NCI-H2081 (cell line): ENCODE measurements at places on chromosomes 16 and 17.

DNA sequence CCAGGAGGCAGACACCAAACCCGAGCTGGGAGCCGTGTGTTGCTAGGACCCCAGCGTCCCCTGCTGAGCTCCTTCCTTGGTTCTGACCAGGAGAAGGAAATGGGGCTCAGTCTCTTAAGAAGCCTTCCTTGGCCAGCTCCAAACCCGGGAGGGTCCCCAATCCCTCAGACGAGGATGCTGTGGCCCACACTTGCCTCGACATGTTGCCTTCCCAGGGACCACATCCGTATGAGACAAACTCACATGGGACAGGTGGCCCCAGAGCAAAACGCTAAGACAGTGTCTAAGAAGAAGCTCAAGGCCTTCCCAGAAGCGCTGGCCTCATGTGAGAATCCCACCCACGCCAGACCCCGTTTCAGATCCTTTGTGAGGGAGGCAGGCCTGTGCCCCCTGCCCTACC lies 19.8 kb downstream of the LGALS9 start:
- DNase-seq, result no peak

DNA sequence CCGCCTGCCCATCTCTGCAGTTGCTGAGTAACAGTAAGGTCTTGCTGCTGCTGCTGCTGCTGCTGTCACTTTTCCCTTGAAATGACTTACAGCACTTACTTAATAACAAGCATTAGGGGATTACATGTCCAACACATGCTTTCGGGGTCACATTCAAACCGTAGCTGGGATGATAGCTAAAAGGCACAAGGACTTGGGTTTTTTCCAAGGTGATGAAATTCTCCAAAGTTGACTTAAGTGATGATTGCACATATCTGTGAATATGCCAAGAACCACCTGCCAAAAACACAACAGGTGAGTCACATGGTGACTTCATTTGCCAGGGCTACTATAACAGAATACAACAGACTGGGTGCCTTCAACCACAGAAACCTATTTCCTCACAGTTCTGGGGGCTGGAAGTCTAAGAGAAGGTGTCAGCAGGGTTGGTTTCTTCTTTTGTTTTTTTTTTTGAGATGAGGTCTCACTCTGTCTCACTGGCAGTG lies 121.9 kb upstream of the TNRC6C start:
- no peak for DNase-seq

DNA sequence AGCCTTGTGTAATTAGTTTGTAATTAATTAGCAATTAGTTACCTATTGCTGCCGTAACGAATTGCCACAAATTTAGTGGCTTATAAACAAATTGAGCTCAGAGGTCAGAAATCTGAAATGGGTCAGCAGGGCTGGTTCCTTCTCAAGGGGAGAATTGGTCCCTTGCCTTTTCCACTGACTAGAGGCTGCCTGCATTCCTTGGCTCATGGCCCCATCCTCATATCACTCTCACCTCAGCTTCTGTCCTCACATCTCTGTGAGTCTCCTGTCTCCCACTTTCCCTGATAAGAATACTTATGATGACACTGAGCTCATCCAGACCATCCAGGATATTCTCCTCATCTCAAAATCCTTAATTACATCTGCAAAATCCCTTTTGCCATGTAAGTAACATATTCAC lies 31.0 kb upstream of the NGFR start:
- no peak for DNase-seq

GRCh38 chr16:50368410-50369132 lies at the start of gene BRD7:
Gene BRD7, minus strand, starts transcription at chr16:50368988. Its CDS starts 214 bp downstream, at chr16:50368774.
- DNase-seq, result peak; percentile 57

- DNase-seq, result no peak
These were observed 892 bp downstream of the RBFOX3 start for GRCh38 chr17:79609673-79610645.

- no peak for DNase-seq
These were observed 88.9 kb upstream of the ATF7IP2 start for GRCh38 chr16:10296956-10297340.

GRCh38 chr16:19715566-19715965 lies 2.5 kb downstream of the KNOP1 start:
- DNase-seq, result no peak

DNA sequence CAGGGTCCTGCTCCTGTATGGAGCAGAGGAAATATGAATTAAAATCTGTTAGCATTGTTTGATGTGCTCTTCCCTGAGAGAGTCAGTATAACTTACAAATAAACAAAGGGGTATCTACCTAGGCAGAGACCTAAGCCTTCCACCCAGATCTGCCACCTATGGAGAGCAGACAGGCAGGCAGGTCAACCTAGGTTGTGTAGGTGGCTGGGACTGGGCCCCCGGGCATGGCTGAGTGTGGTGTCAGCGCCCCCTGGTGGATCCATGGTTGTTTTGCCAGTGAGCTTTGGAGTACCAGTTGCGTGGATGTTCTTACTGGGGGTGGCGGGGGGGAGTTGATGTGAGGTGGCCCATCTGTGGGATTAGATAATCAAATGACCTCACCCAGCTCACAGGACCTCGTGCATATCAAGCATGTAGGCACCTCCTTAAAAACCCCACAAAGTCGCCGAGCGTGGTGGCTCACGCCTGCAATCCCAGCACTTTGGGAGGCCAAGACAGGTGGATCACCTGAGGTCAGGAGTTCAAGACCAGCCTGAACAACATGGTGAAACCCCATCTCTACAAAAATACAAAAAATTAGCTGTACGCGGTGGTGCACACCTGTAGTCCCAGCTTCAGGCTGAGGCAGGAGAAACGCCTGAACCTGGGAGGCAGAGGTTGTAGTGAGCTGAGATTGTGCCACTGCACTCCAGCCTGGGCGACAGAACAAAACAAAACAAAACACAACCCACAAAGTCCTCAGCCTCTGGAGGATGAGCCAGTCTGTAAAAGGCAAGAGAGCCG lies 17.6 kb downstream of the DUS2 start:
- DNase-seq, result peak; percentile 47

- no peak for DNase-seq
These were observed 125.2 kb upstream of the CDC42EP4 start for GRCh38 chr17:73436954-73437353.

GRCh38 chr16:20089246-20089965 lies 15.7 kb upstream of the GPR139 start:
- DNase-seq, result no peak

- no peak for DNase-seq
These were observed 6.1 kb downstream of the GAST start for GRCh38 chr17:41718287-41718645.

GRCh38 chr17:57086069-57086930 lies 1.3 kb downstream of the AKAP1 start:
- peak; percentile 70 for DNase-seq

DNA sequence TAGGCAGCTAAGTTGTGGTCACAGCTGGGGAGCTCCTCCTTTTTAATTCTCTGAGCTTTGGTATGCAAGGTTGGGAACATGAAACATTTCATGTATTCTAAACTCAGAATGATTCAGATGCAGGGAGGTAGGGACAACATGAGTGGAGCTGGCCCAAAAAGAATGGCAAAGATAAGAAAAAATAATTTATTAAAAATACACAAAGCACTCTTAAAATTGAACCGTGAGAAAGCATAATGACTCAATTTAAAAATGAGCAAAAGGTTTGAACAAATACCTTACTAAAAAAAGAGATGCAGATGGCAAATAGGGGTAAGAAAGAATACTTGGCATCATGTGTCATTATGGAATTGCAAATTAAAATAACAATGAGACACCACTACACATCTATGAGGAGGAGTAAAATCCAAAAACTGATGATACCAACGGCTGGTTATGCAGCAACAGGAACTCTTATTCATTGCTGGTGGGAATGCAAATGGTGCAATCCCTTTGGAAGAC lies 175.6 kb upstream of the IRX3 start:
- DNase-seq, result no peak

DNA sequence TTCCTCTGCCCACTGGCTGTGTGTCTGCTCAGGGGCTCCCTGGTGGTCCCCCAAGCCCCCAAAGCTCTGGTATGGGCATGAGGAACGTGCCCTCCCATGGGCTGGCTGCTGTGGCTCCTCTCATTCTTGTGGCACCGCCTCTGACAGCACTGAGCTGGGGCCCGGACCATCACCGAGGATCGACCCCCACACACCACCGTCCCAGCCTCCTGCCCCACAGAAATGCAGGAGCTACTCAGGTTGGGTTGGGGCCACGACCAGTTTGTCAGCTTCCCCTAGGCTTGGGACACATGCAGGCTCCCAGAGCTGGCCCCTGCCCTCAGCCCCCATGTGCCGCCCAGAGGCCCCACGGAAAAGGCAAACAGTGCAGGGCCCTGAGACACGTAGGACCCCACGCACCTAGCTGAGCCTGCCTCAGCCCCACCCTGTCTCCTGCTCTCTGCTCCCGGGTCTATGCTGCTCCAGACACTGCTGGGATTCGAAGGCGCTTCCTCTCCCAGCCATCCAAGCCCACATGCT lies 3.3 kb upstream of the CASKIN1 start:
- DNase-seq, result no peak

GRCh38 chr16:11258553-11259492 lies 2.8 kb upstream of the SOCS1 start:
- no peak for DNase-seq

DNA sequence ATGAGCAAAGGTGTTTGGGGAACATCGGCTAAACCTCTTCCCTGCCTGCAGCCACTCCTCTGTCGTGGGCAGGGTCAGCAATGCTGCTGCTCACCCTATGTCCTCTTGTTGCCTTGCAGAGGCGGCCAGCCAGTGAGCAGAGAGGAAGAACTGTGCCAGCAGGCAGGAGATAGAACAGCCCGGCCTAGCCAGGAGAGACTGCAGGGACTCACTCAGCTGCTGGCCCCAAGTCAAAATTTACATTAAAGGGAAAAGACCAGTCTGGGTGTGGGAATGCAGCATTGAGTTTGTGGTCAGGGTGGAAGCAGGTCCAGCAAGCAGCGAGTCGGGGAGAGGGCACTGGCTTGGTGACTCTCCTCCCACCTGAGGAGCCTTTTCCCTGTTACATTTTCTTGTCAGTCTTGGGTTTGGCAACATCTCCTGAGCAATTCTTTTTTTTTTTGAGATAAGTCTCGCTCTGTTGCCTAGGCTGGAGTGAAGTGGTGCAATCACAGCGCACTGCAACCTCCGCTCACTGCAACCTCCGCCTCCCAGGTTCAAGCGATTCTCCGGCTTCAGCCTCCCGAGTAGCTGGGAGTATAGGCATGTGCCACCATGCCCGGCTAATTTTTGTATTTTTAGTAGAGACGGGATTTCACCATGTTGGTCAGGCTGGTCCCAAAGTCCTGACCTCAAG lies 22.7 kb downstream of the LIG3 start:
- DNase-seq, result no peak

DNA sequence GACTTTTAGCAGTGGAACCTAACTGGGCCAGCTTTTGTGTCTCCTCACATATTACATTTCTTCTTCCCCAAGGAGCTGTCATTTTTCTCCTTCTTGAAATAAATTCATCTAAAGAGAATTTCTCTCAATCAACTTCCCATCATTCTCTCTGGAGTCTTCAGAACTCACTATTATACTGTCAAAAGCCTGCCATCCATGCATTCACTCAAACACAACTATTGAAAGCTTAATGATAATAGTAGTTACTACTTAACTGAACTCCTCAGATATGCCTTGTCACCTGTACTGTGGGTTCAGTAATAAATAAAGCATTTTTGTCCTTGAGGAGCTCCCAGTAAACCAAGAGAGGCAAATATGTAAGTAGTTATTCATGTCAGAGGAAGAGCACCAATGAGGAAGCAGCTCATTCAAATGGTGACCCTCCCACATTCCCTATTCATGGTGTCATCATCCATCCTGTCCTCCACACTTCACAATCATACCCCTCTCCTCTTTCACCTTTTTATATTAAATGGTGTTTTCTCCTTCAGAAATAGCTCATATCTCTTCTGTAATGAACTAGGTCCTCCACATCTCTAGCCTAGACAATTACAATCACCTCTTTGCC lies 162.6 kb downstream of the CA10 start:
- DNase-seq, result no peak

GRCh38 chr16:67864594-67864993 lies 8.3 kb upstream of the EDC4 start:
- no peak for DNase-seq

DNA sequence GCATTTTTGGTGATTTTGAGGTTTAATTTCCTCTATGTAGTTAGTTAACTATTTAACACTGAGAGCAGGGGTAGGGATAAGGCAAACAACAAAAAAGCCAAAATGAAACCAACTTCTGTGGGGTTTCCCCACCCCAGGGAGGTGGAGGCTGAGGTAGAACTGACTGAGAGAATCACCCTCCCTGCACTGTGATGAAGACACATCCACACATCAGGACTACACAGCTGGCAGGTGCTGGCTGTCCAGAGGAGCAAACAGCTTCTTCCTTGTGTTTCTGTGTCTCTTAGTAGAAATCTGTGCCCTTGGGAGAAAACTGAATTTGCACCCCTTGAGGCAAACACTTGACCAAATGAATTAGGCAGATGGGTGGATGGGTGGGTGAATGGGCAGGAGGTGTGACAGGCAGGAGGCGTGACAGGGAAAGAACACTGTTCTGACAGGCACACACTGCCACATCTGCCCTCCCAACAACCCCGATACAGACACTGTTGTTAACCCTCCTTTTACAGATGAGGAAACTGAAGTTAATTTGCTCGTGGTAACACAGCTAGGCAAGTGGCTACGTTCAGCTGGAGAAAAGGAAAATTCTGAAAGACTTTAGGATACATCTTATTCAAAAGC lies 62.9 kb upstream of the AMZ2 start:
- DNase-seq, result no peak

- DNase-seq, result no peak
These were observed 2.3 kb downstream of the ALDH3A2 start for GRCh38 chr17:19650826-19651225.

DNA sequence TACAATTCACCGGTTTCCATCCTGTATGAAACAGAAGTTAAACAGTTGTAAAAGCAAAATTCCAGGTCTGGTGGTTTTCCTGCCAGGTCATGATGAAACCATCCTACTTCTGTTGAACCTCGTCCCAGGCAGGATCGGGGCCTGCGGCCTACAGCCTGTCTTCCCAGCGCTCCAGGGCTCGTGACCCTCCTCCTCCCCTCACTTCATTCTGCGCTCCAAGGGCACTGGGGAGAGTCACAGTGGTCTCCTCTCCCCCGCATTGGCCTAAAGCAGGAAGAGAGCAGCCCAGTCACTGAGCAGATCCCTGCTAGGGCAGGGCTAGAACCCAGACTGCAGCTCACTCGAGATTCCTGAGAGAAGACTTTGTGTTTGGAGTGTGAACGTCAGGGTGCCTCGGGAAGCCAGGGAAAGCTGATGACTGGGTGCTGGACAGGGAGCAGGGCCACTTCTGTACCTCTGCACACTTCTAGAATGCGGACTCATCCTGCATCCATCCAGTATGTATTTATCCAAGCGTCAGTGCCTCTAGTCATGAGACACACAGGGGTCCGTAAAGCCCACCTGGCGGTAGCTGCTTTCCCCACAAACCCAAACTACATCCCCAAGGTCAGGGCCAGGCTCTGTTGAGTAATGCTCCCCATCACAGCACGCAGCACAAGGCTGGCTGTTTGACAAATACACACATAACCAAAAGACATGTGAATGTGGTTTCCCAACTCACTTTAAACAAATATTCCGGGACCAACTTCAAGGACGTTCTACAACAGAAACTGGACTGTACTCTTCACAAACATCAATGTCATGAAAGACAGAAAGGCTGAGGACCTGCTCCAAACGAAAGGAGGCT lies 1.7 kb upstream of the ITGAE start:
- DNase-seq, result no peak

- no peak for DNase-seq
These were observed 143.6 kb downstream of the COPRS start for GRCh38 chr17:31715446-31715845.
